RWPE2 (cell line): ENCODE measurements at places on chromosomes 12 and 14.
A peak's percentile ranks its signal among the peaks of the same experiment; 100 is the strongest.

DNA sequence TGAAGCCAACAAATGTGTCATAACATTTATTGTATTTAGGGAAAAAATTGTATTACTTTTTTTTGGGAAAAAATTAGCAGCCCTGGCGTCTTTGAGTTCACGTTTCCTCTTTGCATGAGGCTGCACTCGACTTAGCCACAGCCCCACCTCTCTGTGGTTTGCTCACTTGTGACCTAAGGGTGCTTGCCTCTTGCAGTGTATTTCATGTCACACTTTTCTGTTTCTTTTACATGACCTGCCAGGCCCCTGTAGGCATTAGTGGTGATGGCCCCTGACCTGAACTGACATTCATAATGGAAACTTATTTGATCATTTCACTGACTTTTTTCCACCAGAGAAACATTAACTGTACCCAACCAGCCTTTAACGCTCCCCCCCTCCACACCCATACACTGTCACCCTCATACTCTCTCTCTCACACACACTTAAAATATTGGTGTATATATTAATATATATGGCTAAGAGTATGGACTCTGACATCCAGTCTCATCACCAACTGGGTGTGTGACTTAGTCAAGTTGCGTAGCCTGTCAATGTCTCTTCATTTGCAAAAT lies 122.9 kb downstream of the PRKCH start:
- DNase-seq, result no peak

GRCh38 chr14:56161658-56162057 lies 43.4 kb downstream of the PELI2 start:
- DNase-seq, result no peak

- DNase-seq, result no peak
Observed at GRCh38 chr12:60522684-60523400, 927.0 kb downstream of the SLC16A7 start.

DNA sequence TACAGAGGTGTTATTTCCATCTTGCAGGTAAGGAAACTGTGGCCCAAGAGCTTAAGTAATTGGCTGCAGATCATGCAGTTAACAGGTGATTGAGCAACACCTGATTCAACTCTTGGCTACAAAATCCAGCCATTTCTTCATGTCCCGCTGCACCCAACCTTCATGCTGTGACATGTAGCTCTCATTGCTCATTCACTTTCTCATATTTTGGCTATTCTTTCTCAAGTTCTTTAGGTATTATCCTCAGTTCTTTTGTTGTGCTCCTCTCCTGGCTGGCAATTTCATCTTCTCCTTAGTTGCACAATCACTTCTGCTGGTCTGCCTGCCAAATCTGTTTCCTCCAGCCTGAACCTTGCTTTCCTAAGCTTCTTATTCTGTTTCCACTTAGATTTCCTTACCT lies 300.8 kb downstream of the SSPN start:
- DNase-seq, result peak; percentile 42

DNA sequence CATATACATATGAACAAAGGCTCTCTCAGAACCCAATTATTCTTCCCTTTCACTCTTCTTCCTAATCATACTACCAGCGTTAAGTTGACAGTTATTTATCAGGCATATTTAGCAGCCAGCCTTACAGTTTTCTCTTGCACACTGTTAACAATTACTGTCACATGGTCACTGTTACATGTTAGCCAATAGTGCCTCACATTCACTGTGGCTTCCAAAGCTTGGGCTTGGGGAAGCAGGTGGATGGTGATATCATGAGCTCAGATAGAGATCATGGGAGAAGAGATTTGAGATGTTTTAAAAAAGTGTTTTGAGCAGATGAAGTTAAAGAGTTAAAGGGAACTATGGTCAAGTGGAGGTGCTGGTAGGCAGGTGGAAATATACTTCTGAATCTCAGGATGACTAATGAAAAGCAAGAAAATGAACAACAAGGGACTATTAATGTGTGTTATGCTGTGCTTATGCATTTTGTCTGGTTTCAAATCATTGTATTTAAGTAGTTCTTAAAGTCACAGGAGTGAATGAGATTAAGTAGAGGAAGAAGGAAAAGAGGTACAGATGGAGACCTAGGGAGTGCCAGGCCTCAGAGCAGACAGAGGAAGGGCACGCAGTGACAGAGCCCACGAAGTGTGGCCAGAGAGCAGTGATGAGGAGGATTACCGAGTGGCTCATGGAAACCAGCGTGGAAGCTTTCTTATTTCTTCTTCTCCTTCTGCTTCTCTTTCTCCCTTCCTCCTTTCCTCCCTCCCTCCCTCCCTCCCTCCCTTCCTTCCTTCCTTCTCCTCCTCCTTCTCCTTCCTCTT lies 39.6 kb downstream of the BICD1 start:
- no peak for DNase-seq

GRCh38 chr14:81406863-81407262 lies 6.7 kb upstream of the STON2 start:
- DNase-seq, result no peak
